Large intestine (tissue), 12 donors: ENCODE measurements at places on chromosomes 13 and 19. TPM values are rescaled to one million over a fixed set of nuclear protein-coding genes. Genes with fewer than 3 reads are reported as not detected.
A peak's percentile ranks its signal among the peaks of the same experiment; 100 is the strongest.

GRCh38 chr13:75830842-75831241, 194.7 kb downstream of the LMO7 start:
- DNase-seq = no peak

DNA sequence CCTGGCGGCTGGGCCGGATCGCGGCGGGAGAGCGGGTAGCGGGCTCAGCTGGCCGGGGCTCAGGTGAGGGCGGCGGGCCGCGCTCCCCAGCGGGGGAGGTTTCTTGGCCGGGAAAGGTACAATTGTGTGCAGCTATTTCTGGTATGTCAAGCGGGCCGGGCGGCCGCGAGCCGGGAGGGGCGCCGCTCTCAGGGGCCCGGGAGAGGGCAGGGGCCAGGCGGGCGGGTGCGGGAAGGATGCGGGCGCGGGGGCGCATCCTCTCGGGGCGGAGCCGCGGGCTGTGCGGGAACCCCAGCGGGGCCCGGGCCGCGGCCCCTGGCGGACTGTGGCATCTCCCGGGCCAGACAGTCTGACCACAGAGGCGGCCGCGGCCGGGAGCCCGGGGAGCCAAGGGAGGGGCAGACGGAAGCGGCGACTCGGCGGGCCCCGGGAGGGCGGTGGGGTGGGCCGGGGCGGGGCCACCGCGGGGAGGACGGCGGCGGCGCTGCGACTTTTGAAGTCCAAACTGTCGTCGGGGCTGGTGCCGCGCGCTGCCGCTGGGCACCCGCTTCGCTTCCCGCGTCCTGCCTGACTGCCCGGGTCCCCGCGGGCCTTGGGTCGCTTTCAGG, at the start of gene LMO7:
TSS of gene LMO7 (plus strand) at position 503 of the 608 bp plus-strand sequence. CDS start 328 bp downstream, outside the sequence.
- DNase-seq = peak; percentile 41

GRCh38 chr13:46845146-46845545, 48.2 kb upstream of the ESD start:
- no peak for DNase-seq

DNA sequence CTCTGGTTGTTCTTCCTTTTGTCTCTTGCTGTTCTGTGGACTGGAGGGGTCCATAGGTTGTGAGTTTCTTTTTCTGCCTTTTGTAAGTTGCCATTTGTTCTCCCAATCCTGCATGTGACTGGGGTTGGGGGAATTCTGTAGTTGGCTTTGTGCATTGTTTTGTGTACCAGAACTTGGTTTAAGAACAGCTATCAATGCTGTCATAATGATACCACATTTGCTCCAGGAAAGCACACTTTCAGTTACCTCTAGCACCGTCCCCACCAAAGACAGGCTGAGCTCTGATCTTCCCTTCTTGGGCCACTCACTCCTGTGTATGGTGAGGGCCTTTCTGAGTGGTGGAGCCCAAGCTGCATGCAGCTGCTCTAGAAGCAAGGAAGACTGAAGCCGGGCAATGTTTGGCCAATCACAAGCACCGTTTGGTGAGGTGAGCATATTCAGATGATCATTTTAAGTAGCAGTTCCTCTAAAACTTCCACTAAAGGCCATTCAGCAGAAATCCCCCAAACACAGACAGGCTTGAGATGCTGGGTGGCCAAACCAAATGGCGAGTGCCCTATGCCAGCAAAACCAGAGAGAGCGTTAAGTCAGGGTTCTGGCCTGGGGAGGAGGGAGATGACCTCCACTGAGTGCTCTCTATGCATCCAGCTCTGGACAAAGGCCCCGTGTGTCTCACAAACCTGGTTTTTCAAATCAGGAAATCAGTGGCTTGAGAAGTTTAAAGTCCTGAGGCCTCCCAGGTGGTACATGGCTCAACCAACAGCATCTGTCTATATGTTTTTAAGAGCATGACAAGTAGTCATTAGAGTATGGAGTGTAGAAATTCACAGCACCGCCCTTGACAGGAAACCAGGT, 120.7 kb upstream of the SPATA13 start:
- DNase-seq = no peak

GRCh38 chr19:41785653-41786052, 10.7 kb upstream of the CEACAM3 start:
- peak; percentile 82 for DNase-seq

DNA sequence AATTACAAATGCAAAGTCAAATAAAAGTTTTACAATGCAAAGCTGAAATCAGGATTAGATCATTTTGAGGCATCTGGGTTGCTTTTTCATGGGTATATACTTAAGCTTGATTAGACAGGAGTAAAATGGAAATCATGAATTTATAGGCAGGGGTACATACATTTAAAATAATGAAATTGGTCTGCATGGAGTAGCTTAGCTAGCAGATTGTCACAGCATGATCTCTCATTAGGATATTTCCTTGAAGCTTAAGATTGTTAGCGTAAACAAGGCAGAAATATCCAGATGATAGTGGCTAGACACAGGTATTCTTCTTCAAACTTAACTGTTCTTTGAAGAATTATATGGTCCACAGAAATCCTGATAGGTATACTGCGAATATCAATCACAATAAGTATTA, 1627.0 kb upstream of the PCDH20 start:
- no peak for DNase-seq

DNA sequence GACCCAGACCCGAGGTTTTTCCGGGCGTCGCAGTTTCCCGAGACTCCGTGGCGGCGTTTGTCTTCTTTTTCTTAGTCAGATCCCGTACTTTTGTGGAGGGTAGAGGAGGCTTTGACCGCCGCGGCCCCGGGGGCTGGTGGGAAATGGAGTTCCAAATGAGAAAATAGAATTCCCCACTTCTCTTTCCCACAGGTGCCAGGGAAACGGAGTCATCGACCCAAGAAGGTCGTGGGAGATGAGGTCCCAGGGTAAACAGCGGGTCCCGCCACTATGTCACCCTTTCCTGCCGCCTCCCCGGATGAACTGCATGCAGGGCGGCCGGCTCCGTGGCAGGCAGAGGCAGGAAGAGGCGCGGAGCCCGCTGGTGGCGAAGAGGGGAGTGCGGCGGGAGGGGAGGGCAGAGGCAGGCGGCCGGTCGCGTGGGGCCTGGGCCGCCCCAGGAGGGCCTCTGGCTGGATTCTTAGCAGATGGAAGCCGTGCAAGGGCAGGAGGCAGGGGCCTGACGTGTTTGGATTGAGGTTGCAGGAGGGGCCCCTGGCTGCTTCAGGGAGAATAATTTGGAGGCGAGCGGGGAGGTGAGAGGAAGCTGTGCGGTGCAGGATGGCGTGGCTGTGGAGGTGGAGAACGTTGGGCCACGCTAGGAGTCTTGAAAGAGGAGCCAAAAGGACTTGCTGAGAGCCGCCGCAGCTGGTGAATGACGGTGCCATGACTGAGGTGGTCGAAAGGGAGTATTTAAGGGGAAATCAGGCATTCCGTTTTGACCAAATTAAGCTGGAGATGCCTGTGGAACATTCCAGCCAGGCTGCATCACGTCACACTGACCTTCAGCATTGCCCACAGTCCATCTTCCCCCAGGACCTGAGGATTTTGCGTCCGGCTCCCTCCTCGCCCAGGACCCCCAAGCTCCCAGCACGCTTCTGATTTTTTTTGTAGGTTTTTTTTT, 11.7 kb downstream of the CYTH2 start:
- DNase-seq = no peak

GRCh38 chr13:46166947-46167610, 14.9 kb downstream of the LCP1 start:
- no peak for DNase-seq

- DNase-seq = no peak
These were observed 193.5 kb downstream of the TEX29 start for GRCh38 chr13:111513766-111514609.

GRCh38 chr13:101681834-101682233, 229.4 kb downstream of the ITGBL1 start:
- no peak for DNase-seq

NUFIP1 gene
- 8.7 TPM for polyA plus RNA-seq

MAST1 gene
- polyA plus RNA-seq = 4.4 TPM

SLC1A5 gene
- 84.9 TPM for polyA plus RNA-seq

MEF2B gene
- 1.4 TPM for polyA plus RNA-seq

GNG7 gene
- polyA plus RNA-seq = 2.2 TPM
